Liver (tissue), 10 donors: ENCODE measurements at places on chromosomes 2 and 18. TPM values are rescaled to one million over a fixed set of nuclear protein-coding genes. Genes with fewer than 3 reads are reported as not detected.
A peak's percentile ranks its signal among the peaks of the same experiment; 100 is the strongest.

DNA sequence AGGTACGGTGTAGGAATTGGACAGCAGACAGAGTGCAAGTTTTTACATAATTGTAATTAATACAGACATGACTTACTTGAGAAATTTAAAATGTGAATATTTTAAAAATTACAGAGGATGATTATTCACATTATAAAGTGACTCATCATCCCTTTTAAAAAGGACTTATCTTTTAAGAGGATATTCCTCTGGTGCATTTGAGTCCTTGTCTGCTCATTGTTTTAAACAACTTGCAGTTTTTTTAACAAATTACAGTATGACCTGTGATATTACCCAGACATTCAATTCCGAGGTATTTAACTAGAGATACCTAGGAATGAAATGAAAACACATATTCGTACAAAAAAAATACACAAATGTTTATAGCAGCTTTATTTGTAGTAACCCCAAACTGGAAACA, 38.0 kb downstream of the SPTBN1 start:
- no peak for DNase-seq

- DNase-seq: no peak
Measured at GRCh38 chr18:11548396-11548795, 61.0 kb upstream of the SLC35G4 start.

GRCh38 chr18:12944709-12945108, 3.1 kb upstream of the SEH1L start:
- DNase-seq: no peak

- no peak for DNase-seq
Measured at GRCh38 chr2:241863536-241863954, 4.9 kb upstream of the PDCD1 start.

DNA sequence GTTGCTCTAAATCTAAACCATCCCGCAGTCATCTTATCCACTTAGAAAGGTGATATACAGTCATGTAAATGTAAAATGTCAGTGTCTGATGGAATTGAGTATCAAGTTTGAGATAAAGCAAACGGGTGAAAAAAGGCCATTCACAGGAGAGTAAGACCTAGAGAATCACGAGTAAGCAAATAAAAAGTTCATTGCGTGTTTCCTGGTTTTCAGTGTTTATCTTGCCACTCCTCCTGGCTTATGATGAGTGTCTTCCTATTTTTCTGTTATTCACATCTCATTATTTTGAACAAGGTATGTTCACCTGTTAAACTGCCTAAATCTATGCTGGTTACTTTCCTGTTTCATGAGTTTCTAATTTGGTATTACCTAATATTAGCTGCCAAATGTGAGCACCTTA, 68.8 kb downstream of the ITGA4 start:
- DNase-seq: no peak

DNA sequence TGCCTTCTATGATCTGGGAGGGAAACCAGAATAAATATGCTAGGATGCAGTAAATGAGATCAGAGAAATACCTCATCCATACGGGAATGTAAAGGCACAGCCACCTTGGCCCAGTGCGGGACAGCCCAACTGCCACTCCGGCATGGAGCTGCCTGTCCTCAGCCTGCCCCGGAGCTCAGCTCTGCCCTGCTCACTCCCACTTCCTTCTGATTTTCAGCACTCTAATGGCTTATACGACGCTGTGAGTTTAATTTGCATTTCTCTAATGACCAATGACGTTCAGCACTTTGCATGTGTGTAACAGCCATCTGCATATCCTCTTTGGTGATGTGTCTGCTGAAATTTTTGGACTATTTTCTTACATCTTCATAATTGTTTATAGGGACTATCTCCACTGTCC, 172.5 kb upstream of the RAB6C start:
- DNase-seq: no peak

GRCh38 chr2:132581991-132582738, 87.8 kb downstream of the LYPD1 start:
- no peak for DNase-seq

DNA sequence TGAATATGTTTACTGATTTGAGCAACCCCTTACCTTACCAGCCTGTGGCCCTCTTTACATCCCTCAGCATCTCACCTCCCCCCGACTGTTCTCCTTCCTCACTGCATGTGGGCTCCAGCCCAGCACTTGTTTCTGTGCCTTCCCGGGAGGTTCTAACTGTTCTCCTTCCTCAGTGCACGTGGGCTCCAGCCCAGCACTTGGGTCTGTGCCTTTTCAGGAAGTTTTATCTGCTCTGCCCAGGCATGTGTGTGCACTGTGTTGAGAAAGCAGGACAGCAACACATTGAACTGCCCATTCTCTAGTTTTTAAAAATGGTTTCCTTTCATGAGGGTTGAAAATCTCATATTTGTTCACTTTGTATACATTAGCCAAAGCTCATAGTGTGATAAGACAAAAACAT, 158.4 kb downstream of the ATP9B start:
- no peak for DNase-seq

- no peak for DNase-seq
Measured at GRCh38 chr18:45726603-45727002, 2.6 kb downstream of the SLC14A1 start.

- DNase-seq: no peak
Measured at GRCh38 chr2:50591642-50592041, 440.3 kb downstream of the NRXN1 start.

GRCh38 chr18:61199171-61199848, 133.9 kb upstream of the CDH20 start:
- DNase-seq: no peak

DNA sequence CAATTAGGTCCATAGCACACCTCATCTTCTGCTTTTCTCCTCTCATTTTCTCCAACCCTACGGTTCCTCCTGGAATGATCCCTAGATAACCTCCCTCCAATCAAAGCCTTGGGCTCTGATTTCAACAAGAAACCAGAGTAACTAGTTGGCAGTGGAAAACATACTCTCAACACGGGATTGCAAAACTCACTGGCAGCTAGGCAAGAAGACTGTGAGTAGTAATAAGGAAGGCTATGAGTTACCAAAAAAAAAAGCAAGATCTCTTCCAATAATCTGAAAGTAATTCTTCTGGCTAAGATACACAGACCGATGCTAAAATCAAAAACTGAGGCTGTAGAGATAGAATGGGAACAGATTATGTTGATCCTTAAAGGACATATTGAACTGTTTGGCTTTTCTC, 28.4 kb upstream of the CCDC102B start:
- DNase-seq: no peak

DNA sequence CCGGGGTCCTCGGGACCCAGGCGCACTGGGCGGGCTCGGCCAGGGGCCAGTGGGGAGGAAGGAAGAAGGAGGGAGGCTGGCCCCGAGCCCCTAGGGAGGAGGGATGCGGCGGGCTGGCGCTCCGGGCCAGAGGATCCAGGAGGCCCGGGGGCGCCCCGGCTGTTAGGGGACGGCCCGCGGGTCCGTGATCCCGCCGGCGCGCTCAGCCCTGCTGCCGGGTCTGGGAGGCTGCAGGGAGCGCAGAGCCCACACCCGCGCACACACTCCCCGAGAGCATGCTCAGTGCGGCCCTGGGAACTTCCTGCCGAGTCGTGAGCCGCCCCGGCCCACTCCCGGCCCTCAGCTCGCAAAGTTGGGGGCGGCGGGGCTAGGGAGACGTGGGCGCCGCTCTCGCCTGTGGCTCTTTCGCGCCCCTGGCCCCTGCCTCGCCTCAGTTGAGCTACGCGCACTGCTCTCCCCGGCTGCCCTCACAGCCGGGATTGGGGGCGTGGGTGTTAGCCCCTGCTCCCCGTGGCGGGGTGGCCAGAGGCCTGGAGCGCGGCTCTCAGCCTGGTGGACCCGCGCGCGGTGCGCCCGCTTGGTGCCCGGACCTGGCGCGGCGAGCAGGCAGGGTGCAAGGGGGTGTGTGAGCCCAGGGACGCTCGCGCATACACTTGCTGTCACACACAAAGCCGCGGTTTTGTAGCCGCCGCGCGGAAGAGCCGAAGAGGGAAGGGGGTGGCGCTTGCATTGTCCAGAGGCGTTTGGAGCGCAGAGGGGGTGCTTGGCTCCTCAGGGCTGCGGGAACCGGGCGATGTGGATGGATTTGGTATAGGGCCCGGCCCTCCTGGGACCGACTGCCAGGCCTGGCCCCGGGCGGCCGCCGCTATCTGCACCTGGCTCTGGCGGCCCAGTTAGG, 132.9 kb upstream of the MGAT5 start:
- DNase-seq: peak; percentile 43

DNA sequence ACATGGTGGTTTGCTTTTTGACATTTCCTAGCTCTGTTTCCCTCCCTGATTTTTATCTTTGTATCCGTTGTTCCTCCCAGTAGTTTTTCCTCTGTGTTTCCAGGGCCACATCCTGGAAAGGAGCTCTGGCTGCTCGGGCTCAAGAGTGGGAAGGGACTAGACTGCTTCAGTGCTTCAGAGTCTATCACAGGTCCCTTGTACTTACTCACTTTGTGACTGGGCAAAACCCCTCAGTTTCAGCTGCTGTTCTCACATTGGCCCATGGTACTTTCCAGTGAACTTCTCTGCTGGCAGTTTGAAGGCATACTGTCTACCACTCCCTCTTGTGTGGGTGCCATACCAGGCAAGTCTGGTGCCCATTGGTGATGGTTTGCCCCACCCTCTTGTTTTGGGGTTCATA, 7.5 kb upstream of the STAMBP start:
- no peak for DNase-seq

GRCh38 chr18:28409811-28410210, 232.9 kb upstream of the CDH2 start:
- DNase-seq: no peak

DNA sequence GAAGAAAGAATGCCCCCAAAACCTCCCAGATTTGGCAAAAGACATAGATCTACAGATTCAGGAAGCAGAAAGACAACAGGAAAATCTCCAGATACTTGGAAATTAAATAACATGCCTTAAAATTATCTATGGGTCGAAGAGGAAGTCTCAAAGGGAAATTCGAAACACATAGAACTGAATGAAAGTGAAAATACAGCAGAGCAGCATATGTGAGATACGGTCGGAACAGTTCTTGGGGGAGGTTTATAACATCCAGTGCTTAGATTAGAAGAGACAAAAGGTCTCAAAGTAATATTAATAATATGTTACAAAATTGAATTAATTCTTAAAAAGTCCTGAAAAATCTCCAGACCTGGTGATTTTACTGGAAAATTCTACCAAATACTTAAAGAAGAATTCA, 14.3 kb downstream of the KCNG2 start:
- no peak for DNase-seq

- no peak for DNase-seq
Measured at GRCh38 chr2:241952816-241953215, 83.3 kb downstream of the RTP5 start.

DNA sequence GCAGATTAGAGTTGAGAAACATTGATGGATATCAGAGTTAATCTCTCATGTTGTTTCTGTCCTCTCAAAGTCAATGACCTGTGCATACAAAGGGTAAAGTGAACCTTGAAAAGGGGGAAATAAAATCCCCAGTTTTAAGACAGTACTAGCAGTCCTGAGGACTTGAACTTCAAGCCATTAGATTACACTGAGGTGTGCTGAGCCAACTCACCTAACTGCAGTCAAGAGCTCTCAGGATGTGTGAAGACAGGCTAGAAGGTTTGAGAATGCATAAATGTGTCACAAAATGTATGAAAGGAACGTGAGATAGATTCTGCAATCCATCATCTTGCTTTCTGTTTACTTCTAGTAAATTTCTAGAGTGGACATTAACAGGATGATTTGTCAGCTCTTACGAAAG, 35.5 kb downstream of the DOCK10 start:
- DNase-seq: no peak

DNA sequence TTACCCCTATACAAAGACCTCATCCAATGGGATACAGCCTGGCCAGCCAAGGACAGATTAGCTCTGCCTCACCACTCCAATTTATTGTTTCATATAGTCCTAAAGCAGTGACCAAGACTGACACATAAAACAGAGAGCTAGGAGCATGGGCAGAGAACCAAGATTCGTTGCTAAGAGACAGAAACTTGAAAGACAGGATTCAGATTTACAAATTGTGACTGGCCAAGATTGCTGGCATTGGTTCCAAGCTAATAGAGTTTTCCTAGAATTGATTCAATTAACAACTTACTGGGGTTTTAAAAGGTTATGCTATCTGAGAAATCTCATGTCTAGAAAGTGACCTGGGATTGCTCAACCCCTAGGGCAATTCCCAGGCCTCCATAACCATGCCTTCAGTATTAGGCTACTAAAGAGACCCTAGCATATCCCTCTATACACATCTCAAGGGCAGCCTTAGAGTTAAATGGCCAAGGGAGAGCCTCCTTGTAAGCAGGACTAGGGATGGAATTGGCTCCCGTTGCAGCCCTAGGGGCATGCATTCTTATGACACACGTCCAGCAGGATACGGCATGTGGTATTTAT, 75.6 kb downstream of the ICOS start:
- DNase-seq: no peak

DNA sequence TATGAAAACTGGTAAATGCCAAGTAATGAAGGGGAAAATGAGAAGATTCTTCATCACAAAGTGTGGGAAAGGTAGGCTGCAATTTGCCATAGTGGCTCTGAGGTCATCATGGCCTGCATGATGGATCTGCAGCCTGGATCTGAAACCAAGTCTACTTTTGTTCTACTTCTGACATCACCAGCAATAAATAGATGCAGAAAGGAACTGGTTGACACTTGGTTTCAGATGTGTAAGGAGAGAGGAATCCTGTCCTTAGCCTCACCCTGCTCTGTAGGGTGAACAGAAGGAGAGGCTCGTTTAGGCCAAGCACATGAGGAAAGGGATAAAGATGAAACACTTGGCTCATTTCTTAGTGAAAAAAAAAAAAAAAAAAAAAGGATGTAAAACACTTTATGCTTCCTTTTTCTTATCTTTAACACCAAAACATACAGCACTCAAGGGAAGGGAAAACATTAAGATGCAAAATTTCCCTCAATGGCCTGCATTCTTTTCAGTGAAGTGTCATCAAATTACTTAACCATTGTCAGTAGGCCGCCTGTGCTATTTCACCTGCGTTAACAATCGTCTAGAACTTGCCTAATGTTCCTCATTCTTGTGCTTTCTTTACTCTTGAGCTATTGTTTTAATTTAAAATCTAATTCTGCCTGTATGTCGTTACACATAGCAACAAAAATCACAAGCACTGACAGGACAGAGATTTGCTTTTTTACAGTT, 3.9 kb downstream of the NEB start:
- no peak for DNase-seq

- no peak for DNase-seq
Measured at GRCh38 chr2:60445684-60446179, 107.7 kb downstream of the BCL11A start.

DNA sequence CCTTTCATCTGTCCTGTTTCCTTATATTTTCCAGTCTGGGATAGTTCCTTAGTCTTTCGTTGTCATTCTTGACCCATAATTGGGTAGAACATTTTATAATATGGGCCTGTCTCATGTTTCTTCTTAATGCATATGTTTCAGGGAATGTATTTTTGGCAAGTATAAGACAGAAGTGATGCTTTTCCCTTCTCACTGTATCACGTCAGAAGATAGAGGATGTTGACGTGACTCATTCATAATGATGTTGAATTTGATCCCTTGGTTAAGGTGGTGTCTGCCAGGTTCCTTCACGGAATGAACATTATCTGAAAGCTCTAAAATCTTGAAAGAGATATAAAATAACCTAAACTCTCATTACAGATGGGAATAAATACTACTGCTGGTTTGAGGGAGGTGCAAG, 18.8 kb downstream of the CDH7 start:
- DNase-seq: no peak

The TMEM131 gene
- total RNA-seq: 22.8 TPM

The SATB2 gene
- 0.19 TPM for total RNA-seq

The RAB11FIP5 gene
- 8.1 TPM for total RNA-seq

The BUB1 gene
- 0.08 TPM for total RNA-seq

The OSR1 gene
- total RNA-seq: 0.17 TPM

The SPATA3 gene
- not detected for total RNA-seq

The FER1L5 gene
- total RNA-seq: under 0.01 TPM

The CEP76 gene
- 11.8 TPM for total RNA-seq
